ENCODE measurements at places on chromosomes 4 and X.

DNA sequence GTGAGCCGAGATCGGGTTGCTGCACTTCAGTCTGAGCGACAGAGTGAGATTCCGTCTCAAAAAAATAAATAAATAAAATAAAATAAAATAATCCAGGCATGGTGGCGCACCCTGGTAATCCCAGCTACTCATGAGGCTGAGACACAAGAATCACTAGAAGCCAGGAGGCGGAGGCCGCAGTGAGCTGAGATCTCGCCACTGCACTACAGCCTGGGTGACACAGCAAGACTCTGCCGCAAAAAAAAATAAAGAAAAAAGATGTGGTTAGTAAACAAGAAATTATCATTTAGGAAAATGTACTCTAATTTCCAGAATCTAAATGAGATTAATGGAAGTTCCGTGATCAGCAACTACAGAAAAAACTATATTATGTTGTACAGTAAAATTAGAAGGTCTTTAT is 14.5 kb upstream of the LRBA start:
- no peak for DNase-seq

DNA sequence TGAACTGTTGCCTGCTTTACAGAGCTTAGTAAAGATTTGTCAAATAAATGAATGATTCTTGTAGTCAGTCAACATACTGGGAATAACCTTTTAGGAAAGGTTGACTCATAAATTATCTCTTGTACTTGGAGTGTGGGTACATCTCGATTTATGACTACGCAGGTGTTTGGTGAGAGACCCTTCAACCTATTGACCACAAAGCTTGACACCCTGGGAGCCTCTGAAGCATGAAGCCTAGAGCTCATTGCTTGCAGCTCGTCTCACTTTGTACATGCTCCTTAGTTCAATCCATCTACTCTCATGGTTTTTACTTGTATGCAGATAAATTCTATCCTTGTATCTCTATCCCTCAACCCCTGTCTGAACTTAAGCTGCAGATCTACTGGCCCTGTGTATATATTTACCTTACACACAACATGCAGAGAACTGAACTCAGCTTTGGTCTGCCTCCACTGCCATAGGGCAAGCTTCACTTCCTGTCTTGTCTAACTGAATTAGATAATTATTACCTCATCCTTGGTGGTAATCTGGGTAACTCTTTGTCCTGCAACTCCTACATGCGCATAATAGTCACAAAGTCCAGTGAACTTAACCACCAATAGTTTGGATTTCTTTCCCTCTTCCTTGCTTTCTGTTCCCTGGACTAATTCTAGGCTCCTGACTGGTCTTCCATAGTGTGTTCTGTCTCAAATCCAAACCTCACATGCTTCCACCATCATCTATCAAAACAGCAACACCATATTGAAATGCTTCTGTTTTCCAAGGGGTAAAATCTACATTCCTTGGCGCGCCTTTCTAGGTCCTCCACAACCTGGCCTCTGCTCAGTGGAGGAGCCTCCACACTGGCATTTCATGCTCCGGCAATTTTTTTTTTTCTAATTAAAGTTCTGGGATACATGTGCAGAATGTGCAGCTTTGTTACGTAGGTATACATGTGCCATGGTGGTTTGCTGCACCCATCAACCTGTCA is 32.2 kb upstream of the FAT1 start:
- DNase-seq, result no peak

DNA sequence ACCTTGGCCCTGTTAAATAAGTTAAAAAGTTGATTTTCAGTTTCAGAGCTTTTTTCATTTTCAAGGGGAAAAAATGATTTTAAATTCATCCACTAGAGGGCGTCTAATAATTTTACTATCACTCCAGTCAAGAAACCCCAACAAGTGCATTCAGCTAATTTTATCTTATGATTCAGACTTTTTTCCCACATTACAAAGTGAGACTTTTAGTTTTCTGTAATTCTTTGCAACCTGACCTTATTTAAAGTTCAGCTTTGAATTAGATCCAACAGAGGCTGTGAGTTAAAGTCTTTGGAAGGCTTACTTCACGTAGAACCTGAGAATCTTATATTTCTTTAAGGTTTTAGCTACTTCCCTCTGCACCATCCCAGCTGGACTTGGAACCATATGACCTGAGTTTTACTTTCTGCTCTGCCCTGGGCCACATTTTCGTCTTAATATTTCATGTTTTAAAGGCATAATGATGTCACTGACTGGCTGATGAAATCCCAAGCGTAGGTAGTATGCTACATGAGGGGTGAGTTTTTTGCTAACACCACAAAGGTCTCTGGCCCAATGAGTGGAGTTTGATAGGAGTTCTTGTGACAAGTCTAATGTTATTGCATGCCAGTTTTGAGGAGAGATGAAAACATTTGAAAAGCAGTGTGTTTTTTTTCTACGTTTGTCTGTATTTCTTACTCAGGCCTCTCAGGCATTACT is 7.2 kb downstream of the GNRHR start:
- peak; percentile 41 for DNase-seq

- DNase-seq, result no peak
Measured at GRCh38 chr4:73798842-73799241, 37.6 kb upstream of the CXCL6 start.

GRCh38 chr4:186687265-186687664 is 36.4 kb downstream of the FAT1 start:
- DNase-seq, result no peak

- no peak for DNase-seq
Measured at GRCh38 chr4:44983083-44983482, 256.7 kb upstream of the GNPDA2 start.

- no peak for DNase-seq
Measured at GRCh38 chr4:165031436-165032211, at the start of gene TRIM60. TRIM60 (plus strand) TSS chr4:165031999; CDS start chr4:165040073, 8,074 bp downstream.

DNA sequence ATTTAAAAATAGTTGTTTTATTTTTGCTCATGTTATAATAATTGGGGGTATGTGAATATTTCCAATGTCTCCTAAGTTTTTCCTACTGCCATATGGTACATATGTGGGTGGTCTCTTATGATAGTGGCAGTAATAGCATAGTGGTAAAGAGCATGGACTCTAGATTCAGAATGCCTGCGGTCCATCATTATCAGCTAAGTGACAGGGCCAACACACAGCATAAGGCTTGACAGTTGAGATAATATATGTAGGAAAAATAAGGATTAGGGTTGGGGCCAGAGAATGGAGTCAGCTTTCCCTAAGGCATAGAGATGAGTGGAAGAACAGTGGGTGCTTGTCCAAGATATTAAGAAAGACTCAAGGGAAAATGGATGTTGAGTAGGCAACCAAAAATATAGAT is 2707.5 kb downstream of the PCDH7 start:
- no peak for DNase-seq

GRCh38 chr4:148426643-148427042 is 15.6 kb downstream of the NR3C2 start:
- DNase-seq, result no peak

GRCh38 chr4:2761035-2761923 is 5.1 kb upstream of the TNIP2 start:
- no peak for DNase-seq

GRCh38 chrX:5586726-5587125 is 641.9 kb downstream of the NLGN4X start:
- no peak for DNase-seq

GRCh38 chr4:40314951-40315350 is 20.2 kb upstream of the CHRNA9 start:
- DNase-seq, result no peak

GRCh38 chrX:153465691-153466380 is 4.5 kb downstream of the HAUS7 start:
- no peak for DNase-seq

- DNase-seq, result no peak
Measured at GRCh38 chr4:130071746-130072145, 975.8 kb downstream of the C4orf33 start.

- DNase-seq, result no peak
Measured at GRCh38 chr4:186241616-186242015, 14.3 kb downstream of the KLKB1 start.

- peak; percentile 54 for DNase-seq
Measured at GRCh38 chr4:118969359-118969758, 80.7 kb downstream of the SYNPO2 start.

DNA sequence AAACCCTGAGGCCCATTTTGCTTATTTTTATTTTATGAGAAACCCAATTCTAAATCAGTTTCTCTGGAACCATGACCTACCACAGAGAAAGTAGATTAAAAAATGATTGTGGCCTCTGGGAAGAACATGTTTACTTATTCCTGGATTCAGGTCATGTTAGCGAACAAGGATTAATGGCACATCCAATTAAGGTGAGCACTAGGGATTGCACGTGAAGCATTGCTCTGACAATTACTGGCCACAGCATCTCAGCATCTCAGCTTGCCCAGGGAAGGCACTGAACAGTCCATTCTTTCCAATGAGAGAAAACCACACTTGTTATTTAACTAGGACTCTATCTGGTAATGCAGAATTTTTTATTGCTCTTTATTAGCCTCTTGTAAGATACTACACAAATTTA is 119.8 kb downstream of the ZNF330 start:
- DNase-seq, result no peak

DNA sequence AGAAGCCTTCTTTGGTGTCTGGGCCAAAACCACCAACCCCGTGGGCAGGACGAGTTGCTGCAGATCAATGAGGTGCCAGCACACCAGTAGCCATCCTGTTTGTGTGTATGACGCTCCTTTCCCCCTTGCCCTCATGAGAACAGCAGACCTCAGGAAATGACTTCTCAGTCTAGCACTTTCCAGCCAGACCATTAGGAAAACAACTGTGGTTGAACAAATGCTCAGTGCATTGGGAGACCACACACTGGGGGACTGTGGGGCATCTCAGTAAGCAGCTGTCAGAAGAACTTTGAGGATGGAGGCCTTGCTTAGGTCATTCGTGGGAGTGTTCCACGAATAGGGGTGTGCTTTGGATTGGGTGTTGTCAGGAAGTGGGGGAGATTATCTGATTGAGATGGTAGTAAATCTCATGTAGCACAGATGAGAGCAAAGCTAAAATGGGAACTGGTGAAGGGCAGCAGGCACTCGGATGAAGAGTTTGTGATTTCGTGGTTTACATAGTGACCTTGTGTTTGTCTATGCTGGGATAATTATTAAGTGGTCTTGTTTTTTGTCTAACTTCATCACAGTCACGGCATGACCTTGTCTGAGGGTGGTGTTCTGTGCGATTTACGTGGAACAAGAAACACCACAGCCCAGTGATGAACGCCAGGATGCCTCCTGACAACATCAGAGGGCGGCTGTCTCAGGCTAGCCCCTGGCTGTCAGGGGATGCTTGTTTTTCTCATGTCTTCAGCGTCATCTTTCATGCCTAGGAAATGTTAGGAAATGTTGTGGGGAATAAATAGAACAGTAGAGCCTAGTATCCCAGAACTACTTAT is 70.1 kb downstream of the USP46 start:
- DNase-seq, result no peak

DNA sequence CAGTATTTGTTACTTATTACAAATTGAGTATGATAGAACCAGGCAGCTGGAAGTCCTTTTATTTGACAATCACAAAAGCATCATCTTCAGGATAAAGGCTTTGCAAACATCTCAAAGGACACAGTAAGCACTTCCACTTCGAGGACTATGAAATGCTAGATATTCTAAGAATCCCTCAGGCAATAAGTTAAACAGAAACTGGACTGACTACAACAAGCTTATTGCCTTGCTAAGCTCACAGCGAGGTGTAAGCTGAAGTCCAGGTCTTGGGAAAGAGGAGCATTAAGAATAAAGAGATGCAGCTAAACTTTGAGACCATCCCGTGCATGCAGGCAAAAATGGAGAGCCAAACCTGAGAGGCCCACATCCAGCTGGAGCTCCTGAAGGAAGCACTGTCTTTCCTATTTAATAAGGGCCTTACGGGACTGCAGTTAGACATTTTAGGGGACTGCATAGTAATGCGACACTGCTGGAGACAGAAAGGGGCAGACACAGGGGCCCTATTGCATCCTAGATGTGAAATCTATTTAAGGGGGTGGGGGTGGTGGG is 38.7 kb downstream of the DCHS2 start:
- DNase-seq, result no peak

DNA sequence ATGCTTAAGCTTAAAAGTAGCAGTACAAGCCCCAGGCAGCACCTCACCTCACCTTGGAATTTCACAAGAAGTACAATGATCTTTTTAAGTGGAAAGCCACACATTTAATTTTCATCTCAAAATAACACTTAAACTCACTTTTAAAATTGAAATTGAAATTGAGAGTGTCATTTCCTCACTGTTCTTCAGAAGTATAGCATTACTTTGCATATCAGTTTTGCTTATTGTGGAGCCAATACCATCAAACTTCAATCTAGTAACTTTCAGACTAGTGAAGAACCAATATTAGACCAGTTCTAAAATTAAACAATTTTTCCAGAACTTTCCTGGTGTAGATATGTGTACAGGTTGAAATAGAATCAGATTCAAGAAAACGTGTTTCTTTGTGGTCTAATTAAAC is 242.4 kb downstream of the NDST4 start:
- DNase-seq, result no peak

DNA sequence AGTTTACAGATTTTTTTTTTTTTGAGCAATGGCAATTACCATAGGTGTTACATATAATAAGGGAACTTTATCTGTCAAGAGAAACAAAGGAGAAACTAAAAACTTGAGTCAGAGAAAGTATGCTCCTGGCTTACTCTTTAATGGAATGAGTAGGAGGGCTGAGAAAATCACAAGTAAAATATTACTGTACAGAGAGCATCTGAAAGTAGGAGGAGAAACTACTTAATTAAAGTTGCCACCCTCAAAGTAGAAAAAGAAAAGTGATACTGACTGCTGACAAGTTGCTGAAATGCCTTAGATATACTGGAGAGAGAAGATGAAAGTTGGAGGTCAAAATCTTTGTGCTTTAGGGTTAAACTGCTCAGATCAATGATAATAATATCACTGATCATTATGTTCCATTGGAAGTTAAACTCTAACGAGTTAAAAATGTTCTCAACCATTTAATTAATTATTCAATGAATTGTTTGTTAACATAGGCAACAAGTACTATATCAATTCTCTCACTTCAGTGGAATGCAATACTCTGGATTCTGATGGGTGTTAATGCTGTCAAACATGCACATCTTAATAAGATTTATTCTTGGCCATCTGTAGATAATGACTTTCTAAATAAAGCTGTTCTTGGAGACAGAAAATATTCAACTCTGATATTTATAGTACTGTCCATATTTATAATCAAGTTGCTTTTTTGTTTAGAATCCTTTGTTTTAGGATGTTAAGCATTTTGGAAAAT is 61.2 kb upstream of the CAMK2D start:
- DNase-seq, result no peak

DNA sequence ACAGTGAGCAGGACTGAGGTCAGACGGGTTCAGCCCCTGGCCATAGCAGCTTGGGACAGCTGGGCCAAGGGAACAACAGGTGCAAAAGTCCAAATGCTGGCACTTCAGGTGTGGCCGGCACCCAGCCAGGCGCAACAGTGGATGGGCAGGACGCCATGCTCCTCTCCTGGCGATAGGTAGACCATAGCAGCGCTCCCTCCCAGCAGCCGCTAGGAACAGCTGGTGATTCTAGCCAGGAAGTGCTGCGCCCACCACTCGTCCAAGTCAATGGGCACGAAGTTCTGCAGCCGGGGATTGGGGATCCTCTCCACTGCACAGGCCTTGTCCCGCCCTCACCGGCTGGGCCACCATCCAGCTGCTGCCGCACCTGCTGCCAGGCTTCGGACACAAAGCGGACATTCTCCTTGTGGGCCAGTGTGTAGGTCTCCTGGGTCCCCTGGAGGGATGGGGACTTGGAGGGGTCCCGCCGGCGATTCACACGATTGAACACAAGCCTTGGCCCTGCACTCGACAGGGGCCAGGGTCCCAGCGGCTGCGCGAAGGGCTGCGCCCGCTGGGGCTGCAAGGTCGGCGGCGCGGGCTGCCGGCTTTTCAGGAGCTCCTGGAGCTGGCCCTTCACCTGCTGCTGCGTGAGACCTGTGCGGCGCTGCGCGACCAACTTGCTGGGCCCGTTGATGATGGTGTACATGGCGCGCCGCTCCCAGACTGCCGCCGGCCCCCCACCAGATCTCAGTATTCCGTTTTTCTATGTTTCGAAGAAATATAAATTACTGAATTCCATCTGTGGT is 227.5 kb upstream of the STK26 start:
- DNase-seq, result no peak
